GM12865 (cell line): ENCODE measurements at places on chromosomes 11 and 22.

DNA sequence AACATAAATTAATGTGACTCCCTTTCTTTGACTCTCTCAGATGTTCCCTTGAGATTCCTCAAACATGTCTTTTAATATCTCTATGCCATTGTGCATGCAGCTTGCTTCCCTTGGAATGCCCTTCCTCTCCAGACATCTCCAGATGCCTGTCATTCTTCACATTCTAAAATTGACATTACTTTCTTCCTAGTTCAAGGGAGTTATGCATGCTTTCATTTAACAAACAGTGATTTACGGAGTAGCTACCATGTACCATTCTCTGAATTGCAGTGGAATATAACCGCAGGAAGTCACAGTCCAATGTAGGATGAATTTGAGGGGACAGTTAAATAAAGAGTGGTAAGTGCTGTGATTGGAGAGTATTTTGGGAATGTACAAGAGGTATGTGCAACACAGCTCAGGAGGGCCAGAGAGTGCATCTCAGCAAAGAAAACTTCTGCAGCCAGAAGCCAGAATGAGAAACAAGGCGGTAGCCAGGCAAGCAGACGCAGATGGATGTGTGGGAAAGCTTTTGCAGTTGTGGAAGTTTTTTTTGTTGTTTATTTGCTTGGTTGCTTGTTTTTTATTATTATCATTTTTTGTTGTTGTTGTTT, 18.7 kb downstream of the MMP10 start:
- no peak for DNase-seq

GRCh38 chr11:65424205-65425104, 1.9 kb downstream of the NEAT1 start:
- DNase-seq, result peak; percentile 57

- no peak for DNase-seq
Observed at GRCh38 chr11:19243613-19244012, 2.9 kb upstream of the E2F8 start.

- DNase-seq, result peak; percentile 63
Observed at GRCh38 chr11:9739123-9739900, 75.4 kb downstream of the SWAP70 start.

DNA sequence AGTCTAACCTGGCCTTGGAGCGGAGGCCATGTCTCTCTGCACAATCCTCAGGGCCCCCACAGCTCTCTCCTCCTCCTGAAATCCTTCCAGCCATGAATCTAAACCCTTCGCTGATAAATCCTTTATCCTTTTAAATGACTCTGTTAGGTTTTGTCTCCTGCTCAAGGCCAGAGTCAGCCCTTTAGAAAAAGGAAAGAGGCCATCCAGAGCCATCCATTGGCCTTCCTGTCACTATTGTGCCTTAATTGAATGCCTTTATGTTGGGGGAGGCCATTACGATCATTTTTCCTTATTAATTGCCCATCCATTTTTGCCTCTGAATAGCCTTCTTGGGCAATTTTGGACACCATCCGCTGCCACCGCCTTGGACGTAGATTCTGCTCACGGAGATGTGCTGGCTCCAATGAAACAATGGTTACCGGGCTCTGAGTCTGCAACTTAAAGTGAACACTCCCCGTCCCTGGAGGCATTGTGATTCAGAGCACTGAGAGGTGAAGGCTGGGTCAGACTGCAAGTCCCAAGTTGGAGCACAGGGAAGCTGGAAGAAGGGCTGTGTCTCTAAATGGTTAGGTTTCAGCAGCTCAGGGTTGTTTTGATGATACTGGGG, 213.0 kb upstream of the E2F8 start:
- no peak for DNase-seq

GRCh38 chr11:26112264-26112663, 219.7 kb upstream of the ANO3 start:
- DNase-seq, result no peak

- no peak for DNase-seq
Observed at GRCh38 chr11:119993722-119994121, 144.2 kb downstream of the TRIM29 start.

GRCh38 chr22:19916006-19916405, 25.6 kb upstream of the COMT start:
- DNase-seq, result no peak

DNA sequence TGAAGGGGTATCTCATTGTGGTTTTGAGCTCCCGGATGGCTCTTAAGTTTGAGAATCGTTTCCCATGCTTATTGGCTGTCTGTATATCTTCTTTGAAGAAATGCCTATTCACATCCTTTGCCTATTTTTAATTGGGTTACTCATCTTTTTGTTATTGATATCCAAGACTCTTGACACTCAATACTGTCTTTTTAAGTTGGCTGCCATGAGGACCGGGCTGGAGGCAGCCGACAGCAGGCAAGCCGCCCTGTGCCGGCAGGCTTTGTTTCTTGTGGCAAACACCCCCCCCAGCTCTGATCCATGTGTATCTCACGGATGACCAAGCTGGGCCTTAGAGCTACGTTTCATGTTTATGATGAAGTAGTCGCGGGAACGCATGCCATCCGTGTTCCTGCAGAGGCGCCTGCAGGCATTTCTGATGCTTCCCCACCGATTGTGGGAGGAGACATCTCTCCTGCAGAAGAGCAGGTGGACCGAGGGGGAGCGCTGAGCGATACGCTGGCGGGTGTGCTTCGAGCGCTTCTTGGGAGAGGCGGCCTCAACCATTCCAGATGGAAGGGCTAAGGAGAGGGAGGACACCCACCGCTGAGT, 95.8 kb downstream of the TBC1D22A start:
- DNase-seq, result no peak
